ENCODE measurements at places on chromosomes 11 and 22.
A peak's percentile ranks its signal among the peaks of the same experiment; 100 is the strongest.

- no peak for DNase-seq
These were observed 55.5 kb downstream of the CLPB start for GRCh38 chr11:72378704-72379383.

DNA sequence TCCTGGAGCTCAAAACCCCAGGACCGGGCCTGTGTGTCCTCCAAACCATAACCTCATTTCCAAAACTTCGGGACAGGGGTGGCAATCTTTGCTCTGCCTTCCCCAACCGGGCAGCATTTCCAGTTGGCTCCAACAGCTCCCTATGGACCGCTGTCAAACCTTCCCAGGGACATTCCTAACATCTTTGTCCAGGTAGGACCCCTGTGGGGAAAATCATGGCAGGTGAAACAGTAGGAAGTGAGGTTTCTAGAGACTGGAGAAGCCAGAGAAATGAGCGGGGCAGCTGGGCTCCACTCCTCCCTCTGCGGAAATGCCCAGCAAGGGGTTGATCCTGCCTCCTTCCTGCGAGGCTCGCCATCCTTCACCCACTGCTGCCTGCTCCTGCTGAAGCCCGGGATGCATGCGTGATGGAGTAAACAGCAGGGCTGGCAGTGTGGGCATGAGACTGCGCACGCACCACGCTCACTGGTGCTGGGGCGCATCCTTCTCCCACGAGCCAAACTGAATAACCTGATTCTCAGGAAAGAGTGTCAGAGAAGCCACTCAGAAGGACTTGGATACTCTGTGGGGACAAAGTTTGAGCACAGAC is 136.4 kb downstream of the BUD13 start:
- no peak for DNase-seq

- DNase-seq, result peak; percentile 62
These were observed 18.8 kb downstream of the DDX25 start for GRCh38 chr11:125923012-125923579.

- no peak for DNase-seq
These were observed 11.5 kb upstream of the RRAS2 start for GRCh38 chr11:14370496-14370895.

- DNase-seq, result peak; percentile 93
These were observed at the start of gene TRIM21 for GRCh38 chr11:4393209-4393857. Gene TRIM21 (minus strand): TSS chr11:4393702. CDS start chr11:4390409, 3,293 bp downstream.

DNA sequence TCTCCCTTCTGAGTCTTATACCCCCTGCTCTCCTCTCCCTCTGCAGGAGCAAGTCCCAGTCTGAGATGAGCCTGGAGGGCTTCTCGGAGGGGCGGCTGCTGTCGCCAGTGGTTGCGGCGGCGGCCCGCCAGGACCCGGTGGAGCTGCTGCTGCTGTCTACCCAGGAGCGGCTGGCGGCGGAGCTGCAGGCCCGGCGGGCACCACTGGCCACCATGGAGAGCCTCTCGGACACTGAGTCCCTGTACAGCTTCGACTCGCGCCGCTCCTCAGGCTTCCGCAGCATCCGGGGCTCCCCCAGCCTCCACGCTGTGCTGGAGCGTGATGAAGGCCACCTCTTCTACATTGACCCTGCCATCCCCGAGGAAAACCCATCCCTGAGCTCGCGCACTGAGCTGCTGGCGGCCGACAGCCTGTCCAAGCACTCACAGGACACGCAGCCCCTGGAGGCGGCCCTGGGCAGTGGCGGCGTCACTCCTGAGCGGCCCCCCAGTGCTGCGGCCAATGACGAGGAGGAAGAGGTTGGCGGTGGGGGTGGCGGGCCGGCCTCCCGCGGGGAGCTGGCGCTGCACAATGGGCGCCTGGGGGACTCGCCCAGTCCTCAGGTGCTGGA is 8.8 kb upstream of the MYRF start:
- no peak for DNase-seq

- DNase-seq, result no peak
These were observed 2.1 kb downstream of the SSTR3 start for GRCh38 chr22:37210041-37210803.

DNA sequence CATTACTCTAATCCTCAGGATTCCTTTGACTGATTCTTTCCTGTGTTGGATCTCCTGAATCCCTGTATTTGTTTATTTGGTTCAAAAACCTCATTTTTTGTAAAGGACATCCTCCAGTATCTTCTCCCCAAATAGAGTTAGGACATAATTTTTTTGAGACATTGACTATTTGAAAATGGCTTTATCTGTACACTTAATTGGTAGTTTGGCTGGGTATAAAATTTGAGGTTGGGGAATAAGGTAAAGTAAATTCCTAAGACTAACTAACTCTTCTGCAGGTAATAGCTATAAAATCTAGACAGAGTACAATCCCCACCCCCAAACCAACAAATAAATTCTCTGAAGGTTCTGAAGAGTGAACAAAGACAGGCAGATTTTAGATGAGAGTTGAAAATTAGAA is 114.4 kb downstream of the CTTN start:
- DNase-seq, result no peak

- no peak for DNase-seq
These were observed 25.1 kb downstream of the RSPH14 start for GRCh38 chr22:23116506-23117263.

- no peak for DNase-seq
These were observed 30.3 kb downstream of the DCUN1D5 start for GRCh38 chr11:103061656-103062055.

- DNase-seq, result no peak
These were observed 346 bp downstream of the FJX1 start for GRCh38 chr11:35618497-35619115.

- DNase-seq, result no peak
These were observed 100.3 kb upstream of the PITPNB start for GRCh38 chr22:28019360-28019759.

DNA sequence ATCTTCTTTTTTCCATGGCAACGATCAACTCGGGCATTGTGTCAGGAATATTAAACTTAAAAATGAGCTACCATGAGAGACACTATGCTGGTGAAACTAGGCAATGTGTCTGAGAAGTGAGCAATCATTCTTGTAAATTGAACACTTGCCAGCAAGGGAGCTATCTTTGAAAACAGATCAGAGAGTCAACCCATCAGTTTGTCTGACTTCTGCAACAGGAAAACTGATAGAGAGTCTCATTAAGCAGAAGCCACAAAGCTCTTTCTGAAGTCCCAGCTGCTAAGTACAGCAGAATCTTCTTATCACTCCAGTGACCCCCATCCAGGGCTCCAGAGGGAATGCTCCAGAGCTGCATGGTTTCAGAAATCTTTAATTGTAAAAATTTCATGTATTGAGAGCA is 114.7 kb downstream of the MSANTD4 start:
- no peak for DNase-seq

GRCh38 chr11:92460213-92460612 is 235.6 kb downstream of the FAT3 start:
- no peak for DNase-seq

DNA sequence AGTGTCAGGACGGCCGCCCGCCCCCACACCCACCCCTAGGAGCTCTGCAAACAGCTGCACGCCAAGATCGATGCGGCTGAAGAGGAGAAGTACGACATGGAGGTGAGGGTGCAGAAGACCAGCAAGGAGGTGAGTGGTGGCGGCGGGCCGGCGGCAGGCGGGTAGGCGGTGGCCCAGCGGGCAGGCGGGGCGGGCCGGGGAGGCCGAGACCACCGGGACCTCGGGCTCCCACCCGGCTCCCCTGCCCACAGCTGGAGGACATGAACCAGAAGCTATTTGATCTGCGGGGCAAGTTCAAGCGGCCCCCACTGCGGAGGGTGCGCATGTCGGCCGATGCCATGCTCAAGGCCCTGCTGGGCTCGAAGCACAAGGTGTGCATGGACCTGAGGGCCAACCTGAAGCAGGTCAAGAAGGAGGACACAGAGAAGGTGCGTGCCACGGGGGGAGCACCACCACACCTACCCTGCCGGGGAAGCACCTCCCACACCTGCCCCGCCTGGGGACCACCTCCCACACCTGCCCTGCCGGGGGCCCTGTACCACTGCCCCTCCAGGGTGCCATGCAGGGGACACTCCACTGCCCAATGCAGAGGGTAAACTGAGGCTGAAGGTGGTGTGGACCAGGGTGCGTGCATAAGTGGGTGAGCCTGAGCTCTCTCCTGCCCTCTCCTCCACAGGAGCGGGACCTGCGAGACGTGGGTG is 2.1 kb downstream of the TNNI2 start:
- no peak for DNase-seq

DNA sequence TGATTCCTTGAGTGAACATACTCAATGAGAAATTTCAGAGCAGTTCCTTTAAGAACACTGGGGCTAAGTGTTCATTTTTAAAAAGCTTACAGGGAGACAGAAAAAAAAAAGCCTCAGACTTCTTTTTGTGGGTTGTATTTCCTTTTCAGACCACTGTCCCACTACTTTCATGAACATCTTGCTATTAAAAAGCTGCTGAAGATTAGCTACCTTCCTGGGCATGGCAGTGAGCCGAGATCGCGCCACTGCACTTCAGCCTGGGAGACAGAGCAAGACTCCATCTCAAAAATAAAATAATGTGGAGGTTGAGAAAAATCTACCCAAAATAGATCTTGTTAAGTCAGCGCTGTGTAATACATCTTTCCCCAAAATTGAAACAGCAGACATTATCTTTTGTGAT is 10.8 kb downstream of the TRAF6 start:
- DNase-seq, result no peak

DNA sequence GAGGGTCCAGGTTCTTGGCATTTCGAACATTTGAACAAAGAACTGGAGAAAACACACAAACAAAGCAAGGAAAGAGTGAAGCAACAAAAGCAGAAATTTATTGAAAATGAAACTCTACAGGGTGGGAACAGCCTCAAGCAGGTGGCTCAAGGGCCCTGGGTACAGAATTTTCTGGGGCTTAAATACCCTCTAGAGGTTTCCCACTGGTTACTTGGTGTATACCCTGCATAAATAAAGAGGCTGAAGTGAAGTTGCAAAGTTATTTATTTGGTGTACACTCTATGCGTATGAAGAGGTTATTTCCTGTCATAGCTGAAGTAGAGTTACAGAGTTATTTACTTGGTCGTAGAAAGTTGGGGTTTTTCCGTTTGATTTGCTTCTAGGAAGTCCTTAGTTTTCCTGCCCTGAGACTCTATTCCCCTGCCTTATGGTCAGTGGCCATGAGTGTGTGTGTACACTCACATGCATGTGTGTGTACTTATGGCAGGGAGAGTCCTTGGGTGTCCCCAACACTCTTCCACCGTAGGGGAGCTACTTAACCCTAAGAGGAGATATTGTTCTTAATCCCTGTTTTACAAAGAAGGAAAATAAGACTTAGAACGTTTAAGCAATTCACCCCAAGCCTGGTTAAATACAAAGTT is 5.6 kb upstream of the SMCO4 start:
- DNase-seq, result no peak

- DNase-seq, result peak; percentile 81
These were observed 20.2 kb downstream of the RTN4RL2 start for GRCh38 chr11:57480409-57481137.

- no peak for DNase-seq
These were observed 52.3 kb upstream of the CCDC188 start for GRCh38 chr22:20203142-20203551.

GRCh38 chr22:40345271-40345670 is 1.0 kb upstream of the ADSL start:
- DNase-seq, result peak; percentile 52

GRCh38 chr11:28393348-28393747 is 285.2 kb downstream of the METTL15 start:
- no peak for DNase-seq

DNA sequence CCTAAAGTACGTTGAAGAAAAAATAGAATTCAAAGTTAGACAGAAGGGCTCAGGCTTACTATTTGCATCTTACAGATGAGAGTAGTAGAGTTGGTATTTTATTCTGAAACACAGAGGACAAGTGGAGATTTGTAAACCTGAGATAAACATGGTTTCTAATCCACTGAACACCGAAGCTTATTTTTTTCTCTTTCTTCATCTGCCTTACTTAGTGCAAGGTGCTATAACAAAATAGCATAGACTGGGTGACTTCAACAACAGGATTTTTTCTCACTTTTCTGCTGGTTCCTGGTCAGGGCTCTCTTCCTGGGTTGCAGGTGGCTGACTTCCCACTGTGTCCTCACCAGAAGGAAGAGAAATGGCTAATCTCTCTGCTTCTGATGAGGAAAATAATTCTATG is 2.1 kb upstream of the HBG1 start:
- no peak for DNase-seq

DNA sequence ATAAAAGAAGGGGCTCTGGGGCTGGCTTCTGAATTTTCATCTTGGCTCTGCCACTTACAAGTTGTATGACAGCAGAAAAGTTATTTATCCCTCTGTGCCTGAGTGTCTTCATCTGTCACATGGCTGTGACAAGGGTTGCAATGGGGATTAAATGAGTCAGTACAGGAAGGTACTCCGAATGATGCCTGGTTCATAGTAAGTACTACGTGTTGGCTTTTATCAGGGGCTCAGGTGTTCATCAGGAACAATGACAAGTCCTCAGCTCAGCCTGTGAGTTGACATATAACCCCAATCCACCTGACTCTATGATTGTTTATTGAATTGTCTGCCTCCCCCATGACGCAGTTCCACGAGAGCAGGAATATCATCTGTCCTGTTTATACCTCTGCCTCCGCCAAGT is 45.7 kb downstream of the PAMR1 start:
- DNase-seq, result no peak

DNA sequence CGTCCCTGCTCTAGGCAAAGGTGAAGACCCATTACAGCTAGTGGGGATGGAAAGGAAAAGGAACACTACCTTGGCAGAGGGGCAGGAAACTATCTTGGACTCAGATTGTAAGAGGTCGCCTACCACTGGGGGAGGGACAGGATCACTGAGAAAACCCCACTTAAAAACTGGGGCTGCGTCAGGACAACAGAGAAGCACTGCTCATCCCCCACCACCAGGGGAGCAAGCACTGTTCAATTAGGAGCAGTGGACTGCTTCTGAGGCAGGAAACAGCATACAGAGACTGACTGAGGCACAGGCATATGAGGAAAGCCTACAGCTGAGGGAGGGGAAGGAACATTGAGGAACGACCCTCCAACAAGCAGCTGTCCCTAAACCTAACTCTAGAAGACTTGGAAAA is 20.8 kb upstream of the DLAT start:
- DNase-seq, result no peak

- DNase-seq, result no peak
These were observed 468.0 kb downstream of the OPCML start for GRCh38 chr11:133064152-133064877.

DNA sequence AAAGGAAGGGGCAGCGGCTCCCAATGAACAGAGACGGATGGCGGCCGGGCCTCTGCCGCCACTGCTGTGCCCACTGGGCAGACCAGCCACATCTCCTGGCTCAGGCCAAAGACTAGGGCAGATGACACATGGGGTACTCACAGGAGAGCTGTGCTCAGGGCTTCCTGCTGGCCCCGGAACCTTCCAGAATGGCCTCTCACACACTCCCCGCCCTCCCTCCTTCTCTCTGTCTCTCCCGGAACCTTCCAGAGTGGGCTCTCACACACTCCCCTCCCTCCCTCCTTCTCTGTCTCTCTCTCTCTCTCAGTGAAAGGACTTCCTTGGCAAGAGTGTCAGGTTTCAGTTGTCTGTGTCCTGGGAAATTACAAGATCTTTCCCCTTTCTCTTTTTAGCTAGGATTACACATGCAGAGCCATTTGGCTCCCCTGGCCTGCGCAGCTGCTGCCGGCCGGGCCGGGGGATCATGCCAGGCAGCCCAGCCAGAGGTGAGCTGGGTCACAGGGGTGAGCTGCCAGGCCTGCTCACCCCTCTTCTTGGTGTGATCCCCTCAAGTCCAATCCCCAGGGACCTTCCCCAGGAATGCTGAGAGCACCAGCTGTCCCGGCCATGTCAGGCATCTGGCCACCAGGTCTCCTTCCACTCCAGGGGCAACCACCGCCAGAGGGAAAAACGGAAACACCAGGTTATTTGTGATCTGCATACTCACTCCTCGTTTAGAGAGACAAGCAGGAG is 45.3 kb upstream of the ADA2 start:
- DNase-seq, result no peak

- peak; percentile 41 for DNase-seq
These were observed 878 bp downstream of the RRAS2 start for GRCh38 chr11:14357881-14358728.
